Glomerular endothelial cell (primary cell): ENCODE measurements at places on chromosomes 13 and 19. TPM values are rescaled to one million over a fixed set of nuclear protein-coding genes. Genes with fewer than 3 reads are reported as not detected.

HIPK4 gene
- 0.05 TPM in 1 of 2 replicates, not detected in the other for total RNA-seq

TARM1 gene
- total RNA-seq, result not detected in 2 replicates

SH2D3A gene
- total RNA-seq, result 0.53 and 0.58 TPM in 2 replicates

KCNJ14 gene
- 0.73 and 1.2 TPM in 2 replicates for total RNA-seq

- DNase-seq, result no peak
Observed at GRCh38 chr13:49113526-49114286, 106.4 kb upstream of the MLNR start.

DNA sequence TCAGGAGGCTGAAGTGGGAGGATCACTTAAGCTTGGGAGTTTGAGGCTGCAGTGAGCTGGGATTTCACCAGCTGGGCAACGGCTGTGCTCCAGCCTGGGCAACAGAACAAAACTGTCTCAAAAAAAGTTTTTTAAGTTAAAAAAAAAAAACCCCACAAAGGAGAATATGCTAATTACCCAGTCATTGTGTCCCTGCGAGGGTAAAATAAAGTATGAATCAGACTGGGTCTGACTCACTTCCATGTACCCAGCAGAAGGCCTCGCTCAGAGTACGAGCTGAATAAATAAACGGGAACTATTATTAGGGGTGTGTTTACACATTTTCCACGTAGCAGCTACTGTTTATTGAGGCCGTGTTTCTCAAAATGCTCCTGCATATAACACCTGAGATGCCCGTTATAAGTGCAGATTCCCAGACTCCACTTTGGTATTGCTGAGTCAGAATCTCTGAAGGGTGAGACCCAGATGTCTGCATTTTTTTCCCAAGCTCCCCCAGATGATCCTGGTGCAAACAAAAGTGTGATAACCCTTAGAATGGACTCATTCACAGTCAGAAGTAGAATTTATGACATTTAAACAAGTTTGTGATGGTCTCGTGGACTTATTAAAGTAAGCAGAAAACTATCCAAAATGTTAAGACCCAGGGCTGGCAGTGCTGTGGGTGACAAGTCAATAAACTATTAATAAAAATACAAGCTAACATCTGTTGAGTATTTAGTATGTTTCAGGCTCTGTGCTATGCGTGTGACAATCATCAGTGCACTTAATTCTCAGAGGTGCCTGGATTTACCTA lies 28.2 kb downstream of the KCNC3 start:
- peak; percentile 72 for DNase-seq

DNA sequence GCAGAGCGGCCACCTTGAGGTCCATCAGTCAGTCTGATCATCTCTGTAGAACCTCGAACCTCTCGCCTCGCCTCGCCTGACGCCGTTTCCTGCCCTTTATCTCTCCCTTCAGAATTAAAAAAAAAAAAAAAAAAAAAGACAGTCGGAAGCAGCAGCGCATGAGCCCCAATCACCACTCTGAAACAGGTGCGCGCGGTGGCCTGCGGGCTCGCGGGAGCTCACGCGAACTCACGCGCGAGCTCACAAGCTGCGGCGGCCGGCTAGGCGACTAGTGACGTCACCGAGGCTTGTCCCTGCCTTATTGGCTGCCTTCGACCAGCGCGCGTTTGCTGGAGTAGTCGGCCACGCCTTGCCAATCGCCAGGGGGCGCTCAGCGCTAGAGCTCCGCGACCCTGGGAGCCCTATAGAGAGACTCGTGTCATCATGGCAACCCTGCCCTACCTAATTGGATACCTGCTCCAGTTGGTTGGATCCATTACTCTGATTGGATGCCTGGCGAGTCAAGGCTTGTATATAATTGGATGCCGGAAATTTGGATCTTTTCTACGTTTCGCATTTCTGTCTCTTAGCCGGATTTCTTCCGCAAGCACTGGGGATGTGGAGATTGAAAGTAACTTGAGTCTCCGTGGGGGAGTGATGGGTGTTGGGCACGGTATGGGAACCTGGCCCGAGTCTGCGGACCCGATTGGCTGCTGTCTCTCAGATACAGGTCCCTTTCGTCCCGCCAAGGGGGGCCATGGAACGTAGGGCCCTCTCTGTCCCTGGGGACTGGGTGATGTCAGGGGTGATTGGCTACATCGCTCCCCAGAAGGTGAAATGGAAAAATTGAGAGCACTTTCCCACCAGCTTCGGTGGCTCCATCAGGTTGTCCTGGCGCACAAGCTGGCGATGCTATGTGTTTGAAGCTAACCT lies 31.6 kb downstream of the SYT3 start:
- DNase-seq, result peak; percentile 57

DNA sequence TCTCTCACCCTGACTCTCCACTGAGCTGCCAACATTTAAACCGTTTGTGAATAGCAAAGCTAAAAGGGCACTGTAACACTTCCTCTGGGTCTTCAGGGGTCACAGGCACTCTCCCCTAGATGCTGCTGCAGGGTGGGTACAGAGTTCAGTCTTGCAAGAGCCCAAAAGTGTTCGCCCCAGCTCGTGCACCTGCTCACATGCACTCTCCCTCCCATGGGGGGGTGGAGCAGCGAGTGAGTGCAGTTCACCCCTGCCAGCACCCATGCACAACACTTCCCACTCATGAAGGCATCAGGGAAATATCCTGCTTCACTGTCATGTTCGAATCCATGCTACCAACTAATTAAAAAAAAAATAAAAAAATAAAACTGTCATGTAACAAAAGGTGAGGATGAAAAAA lies 950.7 kb upstream of the PRR20A start:
- DNase-seq, result no peak

- DNase-seq, result no peak
Observed at GRCh38 chr13:32211813-32212212, 103.3 kb downstream of the ZAR1L start.

- no peak for DNase-seq
Observed at GRCh38 chr13:103282571-103283450, 216.6 kb upstream of the SLC10A2 start.

- DNase-seq, result no peak
Observed at GRCh38 chr13:68440874-68441273, 1210.7 kb upstream of the PCDH9 start.

- DNase-seq, result no peak
Observed at GRCh38 chr19:11137542-11138384, 17.8 kb downstream of the SPC24 start.

DNA sequence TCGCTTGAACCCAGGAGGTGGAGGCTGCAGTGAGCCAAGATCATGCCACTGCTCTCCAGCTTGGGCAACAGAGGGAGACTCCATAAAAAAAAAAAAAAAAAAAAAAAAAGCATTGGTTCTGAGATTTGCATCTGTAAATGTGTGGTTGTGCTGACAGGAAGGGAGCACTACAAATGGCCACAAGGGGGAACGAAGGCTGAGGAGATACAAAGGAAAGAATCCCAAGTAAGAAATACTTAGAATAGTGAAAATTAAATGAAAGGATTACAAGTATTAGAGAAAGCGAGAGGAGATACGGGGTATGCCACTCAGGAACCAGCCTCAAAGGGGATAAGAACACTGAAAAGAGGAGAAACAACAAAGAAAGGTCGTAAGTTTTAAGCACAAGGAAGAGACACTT lies 284.9 kb downstream of the KLF12 start:
- DNase-seq, result no peak

- no peak for DNase-seq
Observed at GRCh38 chr19:38417544-38418506, 8.2 kb downstream of the RASGRP4 start.

DNA sequence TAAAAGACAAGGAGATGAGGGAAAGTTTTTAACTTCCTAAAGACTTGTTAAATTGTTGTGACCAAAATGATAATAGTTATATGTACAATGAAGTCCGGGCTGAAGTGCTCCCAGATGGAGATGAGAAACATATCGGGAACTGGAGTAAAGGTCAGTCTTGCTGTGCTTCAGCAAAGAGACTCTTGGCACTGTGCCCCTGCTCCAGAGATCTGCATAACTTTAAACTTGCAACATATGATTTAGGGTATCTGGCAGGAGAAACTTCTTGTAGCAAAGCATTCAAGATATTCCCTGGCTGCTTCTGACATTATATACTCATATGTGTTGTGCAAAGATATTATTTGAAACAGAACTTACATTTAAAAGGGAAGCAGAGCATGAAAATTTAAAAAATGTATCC lies 786.6 kb upstream of the SLITRK6 start:
- no peak for DNase-seq

- DNase-seq, result no peak
Observed at GRCh38 chr19:39463403-39463802, 17.2 kb upstream of the TIMM50 start.
